Hematopoietic multipotent progenitor cell (in vitro differentiated cells): ENCODE measurements at places on chromosomes 13 and 19. TPM values are rescaled to one million over a fixed set of nuclear protein-coding genes. Genes with fewer than 3 reads are reported as not detected.
A peak's percentile ranks its signal among the peaks of the same experiment; 100 is the strongest.

GRCh38 chr13:33978653-33979052 lies 160.7 kb downstream of the RFC3 start:
- no peak for DNase-seq

GRCh38 chr13:66745307-66745706 lies 484.8 kb downstream of the PCDH9 start:
- DNase-seq, result no peak

DNA sequence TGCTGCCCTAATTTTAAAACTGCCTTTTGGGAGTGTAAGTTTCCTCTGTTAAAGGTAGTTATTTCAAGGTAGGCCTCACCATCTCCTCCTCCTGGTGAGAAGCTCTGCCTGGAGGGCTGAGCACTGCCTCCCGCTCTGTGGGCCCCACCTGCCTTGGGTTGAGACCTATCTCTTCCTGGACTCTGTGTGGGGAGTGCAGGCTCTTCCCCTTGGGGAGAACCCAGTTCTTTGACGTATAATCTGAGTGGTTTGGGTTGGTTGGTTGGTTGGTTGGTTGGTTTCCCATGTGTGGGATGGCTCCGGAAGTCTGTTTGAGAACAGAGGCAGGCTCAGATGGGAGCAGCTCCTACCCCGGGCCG lies 39.1 kb downstream of the ACTN4 start:
- no peak for DNase-seq

GRCh38 chr13:23268441-23268840 lies 87.7 kb downstream of the SGCG start:
- no peak for DNase-seq

DNA sequence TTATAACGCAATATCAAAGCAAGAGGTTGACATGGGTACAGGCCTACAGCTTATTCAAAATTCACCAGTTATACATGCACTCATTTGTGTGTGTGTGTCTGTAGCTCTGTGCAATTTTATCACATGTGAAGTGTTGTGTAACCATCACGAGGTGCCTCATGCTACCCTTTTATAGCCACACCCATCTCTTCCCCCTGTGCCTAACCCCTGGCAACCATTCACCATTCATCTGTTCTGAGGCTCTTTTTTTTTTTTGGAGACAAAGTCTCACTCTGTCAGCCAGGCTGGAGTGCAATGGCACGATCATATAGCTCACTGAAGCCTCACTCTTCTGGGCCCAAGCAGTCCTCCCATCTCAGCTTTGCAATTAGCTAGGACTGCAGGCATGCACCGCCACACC lies 78.4 kb downstream of the DPF1 start:
- no peak for DNase-seq

DNA sequence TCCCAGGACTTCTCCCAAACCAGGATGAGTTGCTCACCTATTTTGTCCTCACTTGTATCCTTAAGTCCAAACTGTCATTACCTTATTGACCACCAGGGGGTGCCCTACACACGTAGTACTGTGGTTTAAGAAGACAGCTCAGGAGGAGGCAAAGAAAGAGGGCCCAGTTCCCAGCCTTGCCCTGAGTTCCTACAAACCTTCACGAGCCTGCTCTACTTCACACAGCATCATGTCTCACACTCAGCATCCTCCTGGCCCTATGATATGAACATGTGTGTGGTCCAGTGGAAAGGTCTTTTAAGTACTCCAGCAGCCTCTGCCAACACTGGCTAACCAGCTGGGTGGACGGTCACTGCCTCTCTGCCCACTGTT lies 8.1 kb upstream of the ZNF784 start:
- peak; percentile 91 for DNase-seq

DNA sequence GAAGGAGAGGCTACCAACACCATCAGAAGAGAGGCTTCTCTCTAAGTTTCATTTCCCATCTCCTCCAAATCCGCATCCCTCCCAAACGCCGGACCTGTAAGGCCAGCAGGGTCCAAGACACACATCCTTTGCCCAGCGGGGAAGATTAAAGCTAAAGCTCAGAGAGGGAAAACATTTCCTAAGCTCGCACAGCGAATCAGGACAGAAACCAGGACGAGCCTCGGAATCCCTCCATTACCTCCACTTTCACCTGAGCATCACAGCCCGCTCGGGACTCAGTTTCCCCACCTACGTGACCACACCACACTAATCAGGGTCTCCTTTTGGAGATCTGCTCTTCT lies 711 bp upstream of the FOSB start:
- DNase-seq, result no peak

DNA sequence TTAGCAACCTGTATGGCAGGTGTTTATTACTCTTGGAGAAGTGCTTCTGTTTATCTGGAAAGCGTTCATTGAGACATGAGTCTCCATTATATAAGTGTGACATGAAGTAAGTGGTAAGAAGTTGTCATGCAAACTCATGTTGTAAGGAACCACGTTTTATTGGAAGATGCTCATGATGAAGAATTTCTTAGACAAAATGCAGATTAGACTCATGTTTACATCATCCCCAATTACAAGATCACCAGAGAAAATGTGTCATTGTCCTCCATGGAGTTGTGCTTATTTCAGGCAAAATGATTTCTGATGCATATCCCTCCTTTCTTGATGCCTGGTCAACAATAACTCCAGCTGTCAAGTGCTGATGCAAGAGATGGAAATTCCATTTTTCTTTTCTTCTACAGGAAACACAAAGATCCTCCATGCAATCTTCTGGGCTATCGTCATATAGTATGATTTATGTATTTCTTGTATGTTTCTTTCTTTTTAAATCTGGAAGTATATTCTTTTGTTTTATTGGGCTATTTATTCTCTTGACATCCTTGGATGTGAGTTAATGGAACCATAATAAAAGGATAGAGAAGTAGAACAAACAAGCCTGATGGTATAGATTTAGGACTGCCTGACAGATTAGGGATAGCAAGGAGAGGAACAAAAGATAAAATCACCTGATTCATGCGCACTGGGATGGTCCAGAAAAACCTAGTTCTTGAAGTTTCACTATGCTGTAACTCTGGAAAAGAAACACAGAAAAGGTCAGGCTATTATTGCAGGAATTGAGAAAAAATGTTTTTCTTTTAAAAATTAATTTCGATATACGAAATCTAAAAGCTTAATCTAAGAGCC lies 50.7 kb upstream of the DIAPH3 start:
- no peak for DNase-seq

DNA sequence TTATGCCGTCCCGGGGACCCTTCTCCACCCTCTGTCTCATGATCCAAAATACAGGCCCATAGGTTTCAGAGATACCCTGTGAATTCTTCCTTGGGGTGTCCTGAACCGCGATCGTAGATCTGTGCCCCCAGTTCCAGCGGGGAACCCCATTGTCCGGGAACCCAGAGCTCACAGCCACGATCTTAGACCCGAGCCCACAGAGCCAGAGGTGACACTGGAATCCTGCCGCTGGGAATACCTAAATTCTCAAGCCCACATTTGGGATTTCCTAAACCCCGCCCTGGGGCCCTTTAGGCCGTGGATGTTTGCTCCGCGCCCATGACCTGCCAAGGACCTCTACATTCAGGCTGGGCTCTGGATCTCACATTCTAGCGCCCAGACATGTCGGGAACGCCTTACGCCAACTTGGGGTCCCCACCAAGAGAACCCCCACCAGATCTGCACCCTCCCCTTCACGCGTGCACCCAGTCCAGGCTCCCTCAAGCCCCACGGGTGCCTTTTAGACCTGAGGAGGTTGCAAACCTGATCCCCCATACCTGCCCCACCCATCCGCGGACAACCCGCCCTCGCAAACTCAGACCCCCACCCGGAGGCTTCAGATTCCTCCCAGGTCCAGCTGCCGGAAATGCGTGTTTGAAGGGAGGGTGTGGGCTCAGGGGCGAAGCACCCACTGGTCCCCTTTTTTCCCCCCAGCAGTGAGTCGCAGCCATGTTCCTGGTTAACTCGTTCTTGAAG lies 605 bp downstream of the CAPNS1 start:
- DNase-seq, result peak; percentile 25

- DNase-seq, result no peak
Observed at GRCh38 chr13:79998381-79998880, 342.5 kb downstream of the SPRY2 start.

DNA sequence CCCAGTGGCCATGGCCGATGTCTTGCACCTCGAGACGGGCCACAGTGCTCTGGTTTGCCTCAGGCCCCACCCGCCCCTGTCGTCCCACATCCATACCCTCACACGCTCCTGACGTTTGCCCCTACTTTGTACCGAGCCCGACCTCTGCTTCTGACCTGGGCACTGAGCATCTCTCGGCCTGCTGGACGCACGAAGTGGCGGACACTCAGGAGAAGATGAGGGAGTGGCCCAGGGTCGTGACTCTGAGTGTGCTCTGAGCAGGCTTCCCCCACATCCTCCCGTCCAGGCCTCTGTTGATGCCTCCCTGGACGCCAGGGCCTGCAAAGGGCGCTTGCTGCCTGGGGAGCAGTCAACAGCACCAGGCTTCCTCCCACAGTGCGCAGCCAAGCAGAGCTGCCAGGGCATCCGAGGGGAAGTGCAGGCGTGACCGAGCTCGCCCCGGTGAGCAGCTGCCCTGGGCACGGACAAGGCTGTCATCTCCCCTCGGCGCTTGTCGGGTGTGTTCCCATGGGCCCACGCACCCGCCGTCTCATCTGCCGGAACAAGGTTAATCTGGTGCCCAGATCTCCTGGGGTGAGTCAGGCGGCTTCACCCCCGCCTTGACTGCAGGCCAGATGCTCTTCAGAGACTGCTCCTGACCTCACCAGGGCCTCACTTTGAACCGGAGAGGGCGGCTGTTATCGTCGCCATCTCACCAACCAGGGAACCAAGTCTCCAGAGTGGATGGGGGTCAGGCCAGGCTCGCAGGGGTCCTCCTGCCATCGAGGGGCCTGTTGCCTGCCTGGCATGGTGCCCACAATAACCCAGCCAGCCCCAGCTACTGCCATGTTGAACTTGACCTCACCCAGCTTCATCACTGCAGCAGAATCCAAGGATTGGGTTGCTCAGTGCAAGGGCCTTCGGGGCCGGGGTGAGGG lies 27.2 kb downstream of the COMP start:
- no peak for DNase-seq

- DNase-seq, result no peak
Observed at GRCh38 chr13:30608364-30608763, 9.4 kb upstream of the USPL1 start.

DNA sequence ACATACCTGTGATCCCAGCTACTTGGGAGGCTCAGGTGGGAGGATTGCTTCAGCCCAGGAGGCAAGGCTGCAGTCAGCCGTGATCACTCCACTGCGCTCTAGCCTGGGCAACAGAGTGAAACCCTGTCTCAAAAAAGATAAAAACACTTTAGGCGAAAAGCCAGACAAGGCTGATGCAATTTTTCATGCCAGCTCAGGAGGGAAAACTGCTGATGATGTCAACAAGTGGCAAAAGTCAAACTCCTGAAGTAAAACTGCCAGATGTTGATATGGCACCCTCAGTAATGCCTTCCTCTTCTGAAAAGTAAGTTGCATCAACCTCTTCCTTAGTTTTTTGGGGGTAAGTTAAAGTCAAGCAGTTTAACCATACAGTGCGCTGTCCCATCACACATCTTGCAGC lies 15.6 kb downstream of the ZNF599 start:
- no peak for DNase-seq

DNA sequence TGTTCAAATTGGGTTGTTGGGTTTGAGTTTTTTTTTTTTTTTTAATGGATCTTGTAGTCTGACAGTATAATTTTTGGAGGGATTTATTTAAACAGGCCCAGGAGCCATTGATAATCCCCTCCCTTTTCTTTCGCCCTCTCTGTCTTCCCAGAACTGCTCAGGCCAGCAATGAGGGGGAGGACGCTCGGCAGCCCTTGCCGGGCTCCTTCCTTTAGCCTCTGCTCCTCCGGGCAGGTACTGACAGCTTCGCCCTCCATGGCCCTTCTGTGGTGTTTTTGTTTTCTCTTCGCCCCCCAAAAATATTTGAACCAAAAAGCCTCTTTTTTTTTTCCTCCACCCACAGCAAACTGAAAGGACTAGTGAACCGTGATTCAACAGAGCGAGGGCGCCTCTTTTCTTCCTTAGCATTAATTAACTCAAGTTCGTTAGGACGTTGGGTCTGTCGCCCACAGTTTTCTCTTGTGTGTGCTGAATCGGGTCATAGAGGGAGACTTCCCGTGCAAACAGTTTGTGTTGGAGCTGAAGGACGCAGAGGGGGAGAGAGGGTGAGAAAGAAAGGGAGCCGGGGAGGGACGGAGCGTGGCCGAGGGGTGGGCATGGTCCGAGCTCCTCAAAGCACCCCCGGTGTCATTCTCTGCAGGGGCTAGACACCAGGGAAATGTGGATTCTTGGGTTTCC lies 21.5 kb downstream of the NFIX start:
- no peak for DNase-seq

- DNase-seq, result no peak
Observed at GRCh38 chr19:43526884-43527859, at the start of gene ETHE1. ETHE1 (minus strand) TSS chr19:43527201; CDS start chr19:43527177, 24 bp downstream.

- no peak for DNase-seq
Observed at GRCh38 chr19:35389192-35389861, 18.5 kb downstream of the GPR42 start.

DNA sequence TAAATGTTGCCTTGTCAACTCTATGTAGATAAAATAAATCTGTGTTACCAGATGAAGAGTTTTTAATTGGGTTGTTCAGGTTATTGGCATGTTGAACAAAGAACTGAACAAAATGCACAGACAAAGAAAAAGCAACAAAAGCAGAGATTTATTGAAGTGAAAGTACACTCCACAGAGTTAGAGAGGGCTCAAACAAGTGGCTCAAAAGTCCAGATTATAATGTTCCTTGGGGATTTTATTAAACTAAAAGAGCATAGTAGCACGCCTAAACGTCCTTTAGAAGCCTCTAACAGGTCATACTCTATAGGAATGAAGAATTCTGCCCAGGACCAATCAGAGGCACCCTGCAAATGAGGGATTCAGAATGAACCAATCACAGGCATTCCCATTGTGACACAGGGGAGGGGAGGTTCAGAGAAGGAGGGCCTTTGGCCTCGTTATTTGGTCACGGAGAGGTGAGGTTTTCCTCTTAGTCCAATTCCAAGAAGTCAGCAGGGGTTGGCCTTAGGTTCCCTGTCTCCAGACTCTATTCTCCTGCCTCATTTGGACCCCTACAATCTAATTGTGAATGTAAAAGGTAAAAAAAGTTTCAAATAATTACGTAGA lies 12.8 kb downstream of the PSMC4 start:
- DNase-seq, result no peak

DNA sequence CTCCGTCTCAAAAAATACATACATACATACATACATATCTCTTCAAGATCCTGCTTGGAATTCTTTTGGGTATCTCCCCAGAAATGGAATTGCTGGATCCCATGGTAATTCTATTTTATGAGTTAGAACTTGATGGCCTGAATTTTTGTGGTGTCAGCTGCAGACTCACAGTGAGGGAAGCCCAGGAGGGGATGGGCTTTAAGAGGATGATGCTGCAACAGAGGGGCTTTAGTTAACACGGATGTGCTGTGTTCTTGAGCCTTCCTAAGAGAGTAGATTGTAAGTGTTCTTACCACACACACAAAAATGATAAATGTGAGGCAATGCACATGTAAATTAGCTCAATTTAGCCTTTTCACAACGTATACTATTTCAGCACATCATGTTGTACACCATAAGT lies 31.8 kb downstream of the CACNG6 start:
- no peak for DNase-seq

Gene SYT5
- total RNA-seq, result 0.54 TPM

Gene CPB2
- total RNA-seq, result not detected

Gene ZNF850
- total RNA-seq, result 5.7 TPM

Gene UPK1A
- total RNA-seq, result not detected

Gene CD79A
- 17.2 TPM for total RNA-seq

Gene CCDC194
- 0.27 TPM for total RNA-seq

Gene CEACAM3
- 0.27 TPM for total RNA-seq
